ENCODE measurements at places on chromosomes 7 and 10.

- DNase-seq = no peak
Measured at GRCh38 chr7:157500171-157500960, 163.6 kb downstream of the DNAJB6 start.

DNA sequence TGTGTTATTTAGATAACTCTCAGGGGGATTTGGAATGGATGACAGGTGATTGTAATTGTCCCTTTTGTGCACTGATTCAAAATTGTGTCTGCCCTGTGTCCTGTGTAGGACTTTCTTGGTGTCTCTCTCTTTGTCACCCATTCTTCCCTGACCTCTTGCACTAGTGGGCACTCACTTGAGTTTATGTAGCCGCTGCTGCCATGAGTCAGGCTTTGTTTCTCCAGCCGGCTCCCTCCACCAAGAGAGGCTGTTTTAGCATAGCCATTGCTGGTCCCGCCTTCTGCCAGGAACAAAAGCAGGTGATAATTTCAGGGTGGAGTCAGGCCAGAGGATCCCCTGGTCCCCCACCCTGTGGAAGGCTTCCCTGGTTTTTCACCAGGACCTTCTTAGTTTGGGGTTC is 8.4 kb downstream of the COL17A1 start:
- no peak for DNase-seq

GRCh38 chr7:132677918-132678317 is 101.6 kb upstream of the PLXNA4 start:
- no peak for DNase-seq

- DNase-seq = no peak
Measured at GRCh38 chr7:36563706-36564327, 160.5 kb downstream of the AOAH start.

All from A673 (cell line).